ENCODE measurements at places on chromosomes 5 and 9.
A peak's percentile ranks its signal among the peaks of the same experiment; 100 is the strongest.

DNA sequence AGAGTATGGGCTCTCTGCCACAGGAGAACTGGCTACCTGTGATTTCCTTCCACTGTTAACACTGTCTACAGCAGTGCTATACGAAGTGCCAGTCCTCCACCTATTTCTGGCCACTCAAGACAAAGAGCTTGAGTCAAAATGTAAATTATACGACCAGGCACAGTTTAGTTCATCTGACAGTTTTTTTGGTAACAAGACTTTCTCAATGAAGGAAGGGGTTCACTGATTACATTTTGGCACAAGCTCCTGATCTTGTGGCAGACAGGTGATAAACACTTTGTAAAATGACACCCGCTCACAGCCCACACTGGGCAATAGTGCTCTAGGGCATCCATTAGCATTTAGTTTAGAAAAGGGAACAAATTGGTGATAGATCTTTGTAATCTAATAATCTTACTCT, 8.6 kb downstream of the RBM22 start:
- no peak for DNase-seq

DNA sequence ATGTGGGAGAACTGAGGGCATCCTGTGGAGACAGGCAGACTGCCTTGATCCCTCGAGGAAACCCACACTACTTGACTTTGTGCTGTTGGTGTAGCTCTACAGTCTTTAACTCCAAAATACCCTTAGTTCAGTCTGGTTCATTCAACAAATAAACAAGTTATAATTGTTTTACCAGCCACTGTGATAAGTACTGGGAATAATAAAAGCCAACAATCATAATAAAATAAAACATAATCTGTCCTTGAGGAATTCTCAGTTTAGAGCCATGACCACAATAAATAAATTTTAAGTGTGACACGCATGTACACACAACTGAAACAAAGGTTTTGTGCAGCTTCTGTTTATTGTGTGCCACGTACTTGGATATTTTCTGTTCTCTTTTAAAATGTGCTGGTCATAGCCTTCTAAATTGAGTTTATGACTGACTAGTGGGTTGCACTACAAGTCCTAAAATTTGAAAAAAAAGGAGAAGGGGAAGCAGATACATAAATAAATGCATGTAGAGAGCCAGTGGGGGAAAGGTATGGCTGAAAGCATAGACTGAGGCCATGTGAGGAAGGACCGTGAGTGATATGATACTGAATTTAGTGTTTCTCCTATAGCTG, 6.2 kb upstream of the SCAMP1 start:
- DNase-seq = no peak

DNA sequence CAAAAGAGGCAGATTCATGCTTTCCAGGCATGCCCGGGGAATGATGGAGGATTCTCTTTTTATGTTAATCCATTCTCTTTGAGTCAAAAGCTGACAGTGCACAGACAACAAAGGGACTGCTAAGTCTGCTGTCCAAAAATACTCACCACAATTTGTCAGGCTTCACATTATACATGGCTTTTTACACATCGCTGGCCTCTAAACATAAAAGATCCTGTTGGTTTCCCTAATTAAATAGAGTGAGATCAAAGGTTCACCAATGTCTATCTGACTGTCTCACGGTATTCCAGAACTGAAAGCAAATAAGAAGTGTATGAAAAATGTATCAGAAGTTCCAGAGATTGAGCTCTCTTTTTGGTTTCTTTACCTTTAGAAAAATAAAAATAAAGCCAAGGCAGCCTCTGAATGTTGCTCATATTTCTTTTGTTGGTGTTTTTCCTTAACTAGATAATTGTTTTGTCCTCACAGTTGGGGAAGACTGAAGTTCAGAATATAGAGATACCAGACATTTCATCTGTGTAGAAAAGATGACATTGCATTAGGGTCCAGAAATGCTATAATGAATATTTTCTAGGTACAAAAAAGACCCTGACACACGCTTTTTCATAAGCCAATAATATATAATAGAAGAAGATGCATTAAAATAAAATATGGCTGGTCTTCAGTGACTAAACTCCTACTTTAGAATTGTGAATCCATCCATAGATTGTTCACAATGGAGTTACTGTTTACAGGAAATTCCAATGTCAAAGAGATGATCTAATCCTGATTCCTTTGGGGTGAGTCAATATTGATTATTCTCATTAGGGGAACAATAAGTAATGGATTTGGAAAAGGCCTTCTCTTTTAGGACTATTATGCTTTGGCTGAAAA, 688.2 kb upstream of the CDH6 start:
- no peak for DNase-seq

- no peak for DNase-seq
Measured at GRCh38 chr5:83556190-83556589, 84.6 kb downstream of the VCAN start.

DNA sequence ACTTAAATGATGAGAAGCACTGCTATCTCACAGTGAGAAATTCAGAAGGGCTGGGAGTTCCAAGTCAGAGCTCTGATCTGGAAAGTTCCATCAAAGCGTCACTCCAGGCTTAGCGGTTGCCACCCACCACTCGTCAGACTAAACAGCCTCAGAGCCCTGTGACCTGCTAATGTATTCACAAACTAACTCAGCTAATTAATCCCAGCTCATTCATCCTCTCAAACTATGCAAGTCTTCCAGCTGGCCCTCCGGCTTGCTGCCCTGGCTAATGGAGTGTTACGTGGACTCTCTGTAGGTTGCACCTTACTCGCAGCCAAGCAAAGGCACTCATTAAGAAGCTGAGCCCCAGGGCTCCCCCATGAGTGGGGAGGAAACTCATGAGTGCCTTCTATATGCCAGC, 82.2 kb upstream of the GABRP start:
- DNase-seq = no peak

DNA sequence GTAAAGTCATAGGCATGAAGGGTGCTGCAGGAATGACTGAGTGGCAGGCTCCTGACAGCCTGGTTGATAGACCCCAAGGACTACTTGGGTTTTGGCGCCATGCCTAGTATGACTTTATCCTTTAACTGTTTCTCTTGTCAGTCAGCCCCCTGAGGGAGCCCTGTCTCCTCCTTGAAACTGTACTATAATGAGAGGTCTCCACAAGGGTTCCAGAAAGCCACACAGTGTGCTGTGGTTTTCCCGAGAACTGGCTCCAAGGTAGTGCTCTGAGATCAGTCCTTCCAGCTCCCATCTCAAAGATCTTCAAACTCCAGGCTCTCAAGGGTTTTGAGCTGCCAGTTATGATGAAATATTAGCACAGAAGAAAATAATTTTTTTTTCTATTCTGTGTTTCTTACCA, 26.7 kb upstream of the TNC start:
- no peak for DNase-seq

- no peak for DNase-seq
Measured at GRCh38 chr9:6450641-6451375, 37.8 kb downstream of the UHRF2 start.

DNA sequence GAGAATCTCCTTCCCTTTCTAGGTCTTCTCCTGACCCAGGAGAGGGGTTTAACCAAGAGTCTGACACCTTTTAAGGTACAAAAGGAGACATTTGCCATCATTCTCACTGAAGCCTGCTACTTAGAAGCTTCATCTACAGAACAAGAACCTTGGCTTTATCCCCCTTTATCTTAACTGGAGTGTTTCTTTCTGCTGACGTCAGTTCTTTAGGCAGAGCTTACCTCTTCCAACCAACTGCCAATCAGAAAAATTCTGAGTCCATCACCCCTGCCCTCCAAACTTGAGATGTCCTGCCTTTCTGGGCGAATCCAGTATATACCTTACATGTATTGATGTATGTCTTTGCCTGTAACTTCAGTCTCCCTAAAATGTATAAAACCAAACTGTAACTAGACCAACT, 37.2 kb downstream of the PLEKHG4B start:
- no peak for DNase-seq

DNA sequence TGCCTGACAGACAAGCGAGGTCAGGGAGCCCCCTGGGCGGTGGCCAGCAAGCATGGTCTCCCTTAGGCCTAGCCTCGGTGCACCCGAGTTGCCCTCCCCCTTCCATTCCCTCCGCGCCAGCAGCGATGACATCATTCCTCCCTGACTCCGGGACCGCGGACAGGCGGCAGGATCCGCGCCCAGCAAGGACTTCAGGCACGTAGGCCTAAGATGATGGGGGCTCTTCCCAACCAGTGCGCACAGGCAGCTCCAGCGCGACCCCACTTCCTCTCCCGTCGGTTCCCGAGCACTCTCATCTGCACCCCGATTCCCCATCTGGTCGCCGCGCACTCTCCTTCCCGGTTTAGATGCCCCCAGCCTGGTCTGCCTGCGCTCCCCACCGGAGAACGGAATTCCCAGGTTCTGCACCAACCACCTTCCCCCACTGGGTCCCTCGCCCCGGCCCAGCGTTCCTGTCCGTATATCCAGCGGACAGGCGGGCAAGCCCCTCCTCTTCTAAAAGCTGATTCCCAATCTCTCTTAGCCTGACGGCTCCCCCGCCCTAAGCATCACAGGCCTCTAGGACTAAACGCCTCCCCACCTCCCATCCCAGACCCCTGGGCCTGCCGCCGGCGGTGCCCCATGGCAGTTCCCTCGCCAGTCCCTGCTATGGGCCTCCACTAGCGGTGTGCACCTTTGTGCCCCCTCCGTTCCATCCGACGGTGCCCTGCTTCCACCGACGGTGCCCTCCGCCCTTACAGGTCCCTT, 931 bp downstream of the FAM219A start:
- DNase-seq = peak; percentile 6

DNA sequence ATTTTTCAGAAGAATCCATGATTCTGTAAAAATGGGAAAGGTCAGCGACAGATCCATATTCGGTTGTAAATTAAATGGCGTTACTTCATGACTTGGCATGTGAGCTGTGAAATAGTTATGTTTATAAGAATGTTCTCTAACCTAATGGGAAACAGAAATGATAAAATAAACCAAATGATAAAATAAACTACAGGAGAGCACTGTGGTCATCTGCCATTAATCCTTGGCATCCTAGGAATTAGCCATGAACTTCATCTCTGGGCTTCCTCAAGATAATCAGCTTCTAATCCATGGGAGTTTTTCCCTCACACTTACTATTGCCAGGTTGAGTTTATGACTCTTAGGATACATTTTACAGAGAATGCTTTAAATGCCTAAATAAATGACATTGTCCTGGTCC, 94.6 kb upstream of the SLC30A5 start:
- no peak for DNase-seq

DNA sequence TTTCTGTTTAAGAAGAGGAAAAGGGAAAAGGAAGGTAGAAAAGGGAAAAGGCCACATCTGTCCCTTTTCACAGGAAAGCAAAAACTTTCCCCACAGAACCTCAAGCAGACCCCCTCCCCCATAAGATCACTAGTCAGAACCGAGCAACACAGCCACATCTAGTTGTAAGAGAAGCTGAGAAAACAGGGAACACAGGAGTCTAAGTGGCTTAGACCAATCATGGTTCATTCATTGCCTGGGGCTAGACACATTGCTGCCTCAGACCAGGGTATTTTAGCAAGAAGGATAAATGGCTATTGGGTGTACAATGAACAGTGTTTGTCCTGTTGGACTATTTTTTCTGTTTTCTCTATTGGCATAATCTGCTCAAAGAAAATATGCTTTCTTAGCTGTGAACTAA, 98.0 kb downstream of the ARL15 start:
- DNase-seq = no peak

GRCh38 chr9:98908897-98909634, 34.6 kb upstream of the COL15A1 start:
- DNase-seq = no peak

GRCh38 chr5:173816728-173817127, 71.4 kb upstream of the CPEB4 start:
- no peak for DNase-seq

GRCh38 chr5:129063483-129064113, 31.0 kb upstream of the ISOC1 start:
- DNase-seq = no peak

GRCh38 chr9:111890334-111890733, 6.3 kb upstream of the UGCG start:
- DNase-seq = no peak

DNA sequence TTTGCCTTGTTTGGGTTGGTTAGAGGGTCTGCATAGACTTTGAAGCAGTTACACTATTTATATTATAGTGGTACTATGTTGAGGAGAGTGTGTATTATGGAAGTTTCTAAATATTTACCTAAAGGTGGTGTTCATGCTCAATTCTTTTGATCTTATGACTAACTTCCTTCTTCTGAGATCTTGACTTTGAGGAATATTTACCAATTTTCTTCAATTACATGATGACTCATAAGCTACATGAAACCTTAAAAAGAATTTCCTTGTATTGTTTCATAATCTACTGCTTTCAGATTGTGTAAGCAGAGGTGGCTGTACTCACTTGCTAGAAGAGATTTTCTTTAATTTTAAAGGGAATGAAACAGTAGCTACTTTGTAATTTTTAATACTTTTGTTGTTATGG, 276.1 kb downstream of the TAF11L14 start:
- no peak for DNase-seq

GRCh38 chr5:179266291-179267070, 78.8 kb downstream of the ADAMTS2 start:
- DNase-seq = no peak

DNA sequence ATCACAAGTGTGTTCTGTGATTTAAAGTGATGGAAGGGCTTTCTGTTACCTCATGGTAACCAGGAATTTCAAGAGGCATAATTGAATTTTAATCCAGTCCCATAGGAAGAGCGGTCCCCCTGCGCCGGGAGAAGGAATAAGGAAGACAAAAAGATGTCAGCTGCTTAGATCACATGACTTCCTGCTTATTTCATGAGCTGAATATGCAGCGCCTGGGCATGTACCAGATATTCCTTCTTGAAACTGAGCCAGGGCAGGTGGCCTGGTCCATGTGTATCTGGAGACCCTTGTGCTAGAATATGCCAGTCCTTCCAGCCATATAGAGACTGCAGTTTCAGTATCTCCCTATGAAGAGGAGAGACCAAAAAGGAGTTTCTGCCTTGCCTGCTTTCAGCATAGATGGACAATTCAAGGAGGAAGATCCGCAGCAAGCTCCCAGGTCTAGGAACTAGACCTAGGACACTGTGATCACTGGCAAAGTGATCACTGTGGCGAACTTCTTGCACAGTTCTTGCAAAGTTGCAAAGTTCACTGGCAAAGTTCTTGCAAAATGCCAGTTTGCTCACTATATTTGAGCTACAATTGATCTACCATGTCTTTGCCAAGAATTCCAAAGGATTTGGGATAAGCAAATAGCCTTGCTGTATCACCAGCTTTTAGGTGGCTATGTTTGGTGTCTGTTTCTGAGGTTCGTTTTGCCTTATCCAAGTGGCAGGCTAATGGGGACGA, 102.9 kb upstream of the PHYKPL start:
- no peak for DNase-seq

GRCh38 chr5:67233075-67233474, 36.5 kb upstream of the CD180 start:
- no peak for DNase-seq
